Activated T-cell treated with anti-CD3 and anti-CD28 coated beads, Interleukin-2, amount 50 U/mL, for 24 hours (primary cell): ENCODE measurements at places on chromosomes 6 and 20.

GRCh38 chr6:158077676-158078075, 90.4 kb downstream of the SERAC1 start:
- H3K36me3 ChIP-seq = peaks cover 89% of the 10 kb centered on the region
- H3K27ac ChIP-seq = no peak overlapping the region
- no peak overlapping the region for H3K4me3 ChIP-seq
- no peaks in the 10 kb centered on the region for H3K4me1 ChIP-seq
- no peaks in the 10 kb centered on the region for H3K27me3 ChIP-seq

DNA sequence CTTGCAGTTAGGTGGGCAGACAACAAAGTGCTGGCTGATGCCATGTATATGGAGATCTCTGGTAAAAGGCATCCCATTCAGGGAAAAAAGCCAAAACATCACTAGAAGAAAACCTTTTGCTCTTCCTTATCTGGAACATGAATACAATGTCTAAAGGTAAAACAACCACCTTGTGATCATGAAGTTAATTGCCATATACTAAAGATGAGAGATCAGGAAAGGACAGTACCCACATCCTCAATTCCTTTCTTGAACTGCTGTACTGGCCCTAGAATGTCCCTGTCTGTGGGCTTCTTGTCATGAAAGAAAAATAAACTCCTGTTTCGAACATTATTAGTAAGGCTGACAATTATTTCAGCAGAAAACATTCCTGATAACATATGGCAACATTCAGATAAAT, 19.3 kb downstream of the DEK start:
- DNase-seq = no peak
- no peak overlapping the region for H3K27ac ChIP-seq
- no peak overlapping the region for H3K4me3 ChIP-seq
- H3K36me3 ChIP-seq = peaks cover 100% of the 10 kb centered on the region

- H3K4me1 ChIP-seq = peaks cover 25% of the 10 kb centered on the region
- no peaks in the 10 kb centered on the region for H3K36me3 ChIP-seq
- peaks cover 60% of the 10 kb centered on the region for H3K27me3 ChIP-seq
- peak; percentile 54 for DNase-seq
- H3K27ac ChIP-seq = no peak overlapping the region
- peak overlapping the region; percentile 82 for H3K4me3 ChIP-seq
Measured at GRCh38 chr6:157236040-157236725, 87.1 kb downstream of the TMEM242 start.

DNA sequence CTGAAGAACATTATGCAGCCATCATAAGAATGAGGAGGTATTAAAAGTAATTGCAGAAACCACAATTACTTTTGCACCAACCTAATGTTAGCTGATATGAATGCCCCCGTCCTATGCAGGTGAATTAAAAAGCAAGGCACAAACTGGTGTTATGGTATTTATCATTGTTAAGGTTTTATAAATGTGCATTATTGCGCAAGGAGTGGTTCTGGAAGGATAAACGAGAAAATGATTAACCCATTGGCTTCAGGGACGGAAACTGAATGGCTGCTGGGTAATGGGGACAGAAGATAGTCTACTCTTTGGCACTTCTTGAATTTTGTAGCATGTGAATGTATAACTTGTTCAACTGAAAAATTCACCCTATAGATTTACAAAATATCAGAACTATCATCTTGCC, 148.6 kb upstream of the SALL4 start:
- H3K27me3 ChIP-seq = peaks cover 6% of the 10 kb centered on the region
- H3K36me3 ChIP-seq = no peaks in the 10 kb centered on the region
- no peak overlapping the region for H3K27ac ChIP-seq
- no peak overlapping the region for H3K4me3 ChIP-seq

DNA sequence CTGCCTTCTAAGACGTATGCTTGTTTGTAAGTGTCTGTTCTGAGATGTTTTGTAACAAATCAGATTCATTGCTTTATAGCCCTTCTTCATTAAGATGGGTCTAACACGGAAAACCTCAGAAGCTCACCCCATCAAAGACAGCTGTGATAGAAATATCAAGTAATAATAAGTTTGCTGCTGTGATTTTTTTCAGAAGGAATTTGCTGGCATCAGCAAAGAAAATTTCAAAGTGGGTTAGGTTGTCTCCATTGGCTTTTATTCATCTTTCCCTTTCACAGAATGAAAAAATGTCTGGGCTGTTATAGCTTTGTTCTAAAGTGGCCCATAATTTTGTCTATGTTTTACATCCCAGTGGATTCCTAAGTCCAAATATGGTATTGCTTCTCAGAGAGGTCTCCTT, 81.4 kb downstream of the SLX4IP start:
- no peak overlapping the region for H3K4me3 ChIP-seq
- no peaks in the 10 kb centered on the region for H3K27me3 ChIP-seq
- peaks cover 2% of the 10 kb centered on the region for H3K36me3 ChIP-seq
- no peak overlapping the region for H3K27ac ChIP-seq

DNA sequence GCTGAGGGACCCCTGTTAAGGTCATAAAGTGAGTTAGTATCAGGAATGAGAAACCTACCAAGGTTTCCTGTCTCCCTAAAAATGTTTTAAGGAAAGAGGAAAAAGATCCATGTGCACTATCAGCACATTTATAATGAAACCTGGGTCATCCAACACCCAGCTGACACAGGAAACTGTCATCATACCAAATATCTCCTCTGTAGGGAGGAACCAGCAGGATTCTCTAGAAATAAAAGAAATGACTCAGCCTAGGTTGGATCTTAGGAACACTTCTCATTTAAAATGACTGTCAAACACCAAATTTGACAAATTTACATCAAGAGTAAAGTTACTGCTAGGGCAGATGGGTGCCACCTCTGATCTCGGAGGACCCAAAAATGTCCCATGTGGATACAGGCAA, 21.7 kb downstream of the GFOD1 start:
- H3K27ac ChIP-seq = peak overlapping the region; percentile 93
- H3K36me3 ChIP-seq = peaks cover 51% of the 10 kb centered on the region
- H3K4me3 ChIP-seq = peak overlapping the region; percentile 37
- H3K27me3 ChIP-seq = no peaks in the 10 kb centered on the region

DNA sequence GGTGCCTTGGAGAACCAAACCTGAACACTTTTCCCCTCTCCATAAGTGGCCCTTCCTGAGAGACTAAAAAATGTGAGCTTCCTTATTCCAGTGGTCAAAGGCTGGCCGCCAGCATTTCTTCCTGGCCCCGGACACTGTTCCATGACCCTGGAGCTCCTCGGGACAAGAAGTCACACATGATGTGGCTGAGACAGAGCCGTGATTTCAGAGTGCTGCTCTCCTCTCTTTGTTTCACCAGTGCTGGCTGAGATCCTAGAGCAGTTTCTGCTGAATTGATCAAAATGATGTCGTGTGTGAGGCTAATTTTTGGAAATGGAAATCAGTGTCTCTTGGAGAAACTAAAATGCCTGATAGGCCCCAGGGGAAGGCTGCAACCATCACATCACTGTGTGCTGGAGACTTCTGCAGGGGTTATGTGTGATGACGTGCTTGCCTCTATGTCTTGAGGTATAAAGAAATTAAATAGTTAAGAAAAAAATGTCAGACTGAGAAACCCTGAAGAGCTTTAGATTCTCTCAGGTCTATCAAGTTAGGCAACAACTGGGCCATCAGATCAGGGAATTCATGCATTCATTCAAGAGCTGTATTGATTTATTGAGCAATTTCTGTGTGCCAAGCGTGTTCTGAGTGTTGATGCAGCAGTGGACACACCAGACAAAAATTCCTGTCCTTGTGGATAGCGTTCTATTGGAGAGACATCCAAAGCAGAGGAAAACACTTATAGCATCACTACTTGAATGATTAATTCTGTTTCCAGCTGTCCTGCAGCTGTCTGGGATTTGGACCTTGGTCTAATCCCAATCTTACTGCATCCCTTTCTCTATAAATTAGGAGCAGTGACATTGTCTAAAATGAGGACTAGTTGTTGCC, 72.7 kb upstream of the CCN6 start:
- no peak overlapping the region for H3K4me3 ChIP-seq
- no peak for DNase-seq
- H3K36me3 ChIP-seq = no peaks in the 10 kb centered on the region

DNA sequence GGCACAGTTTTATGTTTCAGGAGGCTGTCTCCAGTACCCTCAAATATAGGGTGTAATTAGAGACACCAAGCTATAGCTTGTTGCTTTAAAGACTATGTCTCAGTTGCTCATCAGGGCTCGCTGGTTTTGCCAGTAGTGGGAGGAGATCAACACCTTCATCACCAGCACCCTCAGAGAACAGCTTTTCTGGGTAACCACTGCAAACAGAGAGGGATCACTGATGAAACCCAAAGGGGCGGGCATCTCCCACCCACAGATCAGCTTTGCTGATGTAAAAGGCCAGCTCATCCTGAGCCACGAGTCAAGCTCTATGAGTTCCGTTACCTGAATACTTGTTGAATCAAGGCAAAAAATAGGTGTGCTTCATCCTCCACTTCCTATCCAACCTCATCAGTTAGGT, 187.7 kb downstream of the AIG1 start:
- no peaks in the 10 kb centered on the region for H3K27me3 ChIP-seq
- no peak overlapping the region for H3K4me3 ChIP-seq
- H3K36me3 ChIP-seq = no peaks in the 10 kb centered on the region
- no peak overlapping the region for H3K27ac ChIP-seq
- peaks cover 11% of the 10 kb centered on the region for H3K4me1 ChIP-seq

DNA sequence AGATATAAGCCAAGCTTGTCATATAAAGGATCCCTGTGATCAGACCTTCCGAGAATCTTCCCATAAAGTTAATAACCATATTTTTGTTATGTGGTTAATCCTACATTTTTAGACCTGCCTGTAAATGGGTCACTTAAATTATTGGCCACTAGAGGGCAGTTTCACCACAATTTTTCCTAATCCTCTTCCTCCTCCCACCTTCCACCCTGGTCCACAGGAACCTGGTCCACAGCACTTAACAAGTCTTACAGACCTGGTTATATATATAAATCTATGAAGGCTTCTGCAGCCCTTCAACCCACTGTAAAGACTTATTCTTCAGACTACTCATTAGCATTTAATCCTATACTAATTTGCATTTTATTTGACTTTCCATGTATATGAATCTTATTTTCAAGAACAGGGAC, 28.3 kb downstream of the MRS2 start:
- DNase-seq = no peak
- H3K4me1 ChIP-seq = no peaks in the 10 kb centered on the region
- H3K27ac ChIP-seq = no peak overlapping the region
- no peaks in the 10 kb centered on the region for H3K27me3 ChIP-seq
- no peak overlapping the region for H3K4me3 ChIP-seq

GRCh38 chr6:1872649-1873131, 263.0 kb downstream of the FOXC1 start:
- no peaks in the 10 kb centered on the region for H3K27me3 ChIP-seq
- no peak overlapping the region for H3K27ac ChIP-seq
- no peaks in the 10 kb centered on the region for H3K4me1 ChIP-seq
- peaks cover 5% of the 10 kb centered on the region for H3K36me3 ChIP-seq

GRCh38 chr6:78864957-78865356, 2.4 kb upstream of the IRAK1BP1 start:
- H3K4me3 ChIP-seq = no peak overlapping the region
- H3K36me3 ChIP-seq = peaks cover 11% of the 10 kb centered on the region
- no peak for DNase-seq
- H3K27ac ChIP-seq = no peak overlapping the region

DNA sequence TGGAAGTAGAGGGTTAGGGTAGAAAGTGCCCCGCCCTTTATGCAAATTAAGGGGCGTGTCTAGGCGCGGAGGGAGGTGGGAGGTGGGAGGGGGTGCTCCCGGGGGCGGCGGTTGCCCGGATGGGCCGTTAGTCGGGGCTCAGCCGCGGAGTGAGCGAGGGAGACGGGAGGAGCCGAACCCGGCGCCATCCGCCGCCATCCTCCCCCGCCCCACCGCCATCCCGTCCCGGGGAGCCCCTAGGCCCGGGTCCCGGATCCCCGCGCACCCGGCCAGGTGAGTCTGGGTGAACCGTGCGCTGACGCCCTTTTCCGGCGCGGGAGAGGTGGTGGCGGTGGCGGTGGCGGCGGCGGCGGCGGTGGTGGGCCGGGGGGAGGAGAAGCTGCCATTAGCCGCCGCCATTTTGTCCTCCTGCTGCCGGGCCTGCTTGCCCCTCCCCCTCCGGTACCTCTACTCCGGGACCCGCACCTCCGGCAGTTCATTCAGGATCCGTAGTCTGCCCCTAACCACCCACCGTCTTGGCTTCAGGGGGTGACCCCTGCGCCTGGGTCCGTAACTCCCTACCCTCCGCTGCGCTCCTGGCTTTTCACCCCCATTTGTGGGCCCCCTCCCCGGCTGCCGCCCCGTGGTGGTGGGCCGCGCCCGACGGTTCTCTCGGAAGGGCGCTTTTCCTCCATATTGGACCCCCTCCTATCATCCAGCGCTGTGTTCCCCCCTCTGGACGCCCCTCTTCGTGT, at the start of gene PRRC2A:
Gene PRRC2A, plus strand, starts transcription at position 130 of the 734 bp plus-strand sequence. CDS start 2,075 bp downstream, outside the sequence.
- peak within 1 kb of the TSS; percentile 90 for H3K4me3 ChIP-seq
- DNase-seq = no peak
- peaks cover 67% of the 10 kb centered on the region for H3K36me3 ChIP-seq
- H3K27me3 ChIP-seq = no peaks in the 10 kb centered on the region
- H3K27ac ChIP-seq = peak within 1 kb of the TSS; percentile 100

GRCh38 chr6:3751730-3752530, 417 bp upstream of the PXDC1 start:
- peaks cover 2% of the 10 kb centered on the region for H3K4me1 ChIP-seq
- DNase-seq = peak; percentile 79
- H3K27ac ChIP-seq = no peak overlapping the region
- H3K36me3 ChIP-seq = no peaks in the 10 kb centered on the region

- no peak for DNase-seq
- no peaks in the 10 kb centered on the region for H3K27me3 ChIP-seq
- H3K4me1 ChIP-seq = no peaks in the 10 kb centered on the region
- H3K4me3 ChIP-seq = no peak overlapping the region
- H3K36me3 ChIP-seq = no peaks in the 10 kb centered on the region
Measured at GRCh38 chr20:11311659-11312224, 606.0 kb upstream of the BTBD3 start.

DNA sequence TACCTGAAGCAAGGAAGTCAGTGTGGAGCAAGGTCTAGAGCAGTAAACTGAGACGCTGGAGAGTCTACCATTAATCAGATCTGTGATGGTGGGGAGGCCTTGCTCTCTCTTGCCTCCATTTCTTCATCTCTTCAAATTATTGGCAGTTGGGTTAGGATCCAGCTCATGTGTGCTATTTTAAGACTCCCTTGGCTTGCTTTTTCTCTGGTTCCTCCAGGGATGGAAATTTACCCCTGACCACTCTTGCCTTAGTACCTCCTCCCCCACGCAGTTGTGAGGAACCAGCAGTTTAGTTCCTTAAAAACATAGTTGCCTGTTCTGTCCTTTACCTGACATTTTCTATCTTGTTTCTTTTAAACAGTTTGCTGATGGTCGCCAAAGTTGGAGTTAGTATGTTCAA, 7.4 kb downstream of the TMEM14C start:
- no peaks in the 10 kb centered on the region for H3K27me3 ChIP-seq
- DNase-seq = no peak
- H3K36me3 ChIP-seq = peaks cover 74% of the 10 kb centered on the region
- peaks cover 12% of the 10 kb centered on the region for H3K4me1 ChIP-seq
- H3K4me3 ChIP-seq = no peak overlapping the region
- H3K27ac ChIP-seq = peak overlapping the region; percentile 1

- no peaks in the 10 kb centered on the region for H3K36me3 ChIP-seq
- H3K27ac ChIP-seq = no peak overlapping the region
- H3K27me3 ChIP-seq = peaks cover 11% of the 10 kb centered on the region
- H3K4me1 ChIP-seq = no peaks in the 10 kb centered on the region
- DNase-seq = no peak
Measured at GRCh38 chr6:36402481-36402880, 15.0 kb upstream of the ETV7 start.
